ENCODE measurements at places on chromosomes 12 and 14.
A peak's percentile ranks its signal among the peaks of the same experiment; 100 is the strongest.

DNA sequence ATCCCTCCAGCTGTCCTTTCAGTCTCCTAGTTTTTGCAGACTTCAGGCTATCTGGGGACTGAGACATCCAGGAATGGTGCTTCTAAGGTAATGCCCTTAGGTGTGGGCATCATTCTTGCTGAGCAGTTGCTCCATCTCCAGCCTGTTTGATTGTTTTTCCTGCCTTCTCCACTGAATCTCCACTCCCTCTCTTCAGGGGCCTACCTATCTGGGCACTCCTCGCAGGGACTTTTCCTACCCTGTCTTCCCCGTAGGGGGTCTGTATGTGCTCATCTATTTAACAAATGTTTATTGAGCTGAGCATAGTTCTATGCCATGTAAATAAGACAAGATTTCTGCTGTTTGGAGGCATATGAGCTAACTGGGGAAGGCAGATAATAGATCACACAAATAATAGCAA, 2.5 kb downstream of the FITM1 start:
- DNase-seq: no peak

GRCh38 chr12:78189656-78190055, 359.0 kb downstream of the NAV3 start:
- DNase-seq: no peak

DNA sequence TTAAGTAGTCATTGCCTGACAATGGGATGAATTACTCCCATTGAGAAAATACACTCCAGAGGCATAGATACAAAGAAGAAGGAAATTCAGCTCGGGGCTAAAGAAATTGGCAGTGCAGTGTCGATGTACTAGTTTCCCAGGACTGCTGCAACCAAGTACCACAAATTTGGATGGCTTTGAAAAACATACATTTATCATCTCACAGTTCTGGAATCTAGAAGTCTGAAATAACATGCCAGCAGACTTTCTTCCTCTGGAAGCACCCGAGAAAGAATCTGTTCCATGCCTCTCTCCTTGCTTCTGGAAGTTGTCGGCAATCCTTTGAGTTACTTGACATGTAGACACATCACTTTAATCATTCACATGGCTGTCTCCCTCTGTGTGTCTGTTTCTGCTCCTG, 101.9 kb downstream of the TMTC3 start:
- no peak for DNase-seq

- peak; percentile 94 for DNase-seq
Measured at GRCh38 chr14:93184391-93185348, at the start of the genes LYSET and MOAP1. TSS of gene LYSET (plus strand) at chr14:93185317. CDS start at chr14:93185406, 89 bp downstream. TSS of gene MOAP1 (minus strand) at chr14:93184897. CDS start at chr14:93184242, 655 bp downstream.

GRCh38 chr12:51244269-51244668, 5.6 kb downstream of the DAZAP2 start:
- DNase-seq: no peak

DNA sequence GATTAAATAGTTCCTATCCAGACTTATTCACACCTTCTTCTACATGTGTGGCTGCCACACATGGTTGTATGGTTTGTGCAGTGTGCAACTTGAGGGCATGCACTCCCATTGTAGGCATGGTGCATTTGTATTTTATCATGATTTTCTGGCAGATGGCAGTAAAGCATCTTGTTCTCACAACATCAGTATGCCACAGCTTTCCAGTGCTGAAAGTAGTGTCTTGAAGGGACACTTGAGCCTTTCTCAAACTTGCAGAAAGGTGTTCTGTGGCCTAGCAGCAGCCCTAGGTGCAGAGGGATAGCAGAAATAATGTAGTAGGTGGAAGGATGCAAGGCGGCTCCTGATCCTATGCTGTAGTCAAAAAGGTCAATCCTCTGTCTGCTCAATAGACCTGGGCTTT, 72.9 kb downstream of the LMNTD1 start:
- DNase-seq: no peak

DNA sequence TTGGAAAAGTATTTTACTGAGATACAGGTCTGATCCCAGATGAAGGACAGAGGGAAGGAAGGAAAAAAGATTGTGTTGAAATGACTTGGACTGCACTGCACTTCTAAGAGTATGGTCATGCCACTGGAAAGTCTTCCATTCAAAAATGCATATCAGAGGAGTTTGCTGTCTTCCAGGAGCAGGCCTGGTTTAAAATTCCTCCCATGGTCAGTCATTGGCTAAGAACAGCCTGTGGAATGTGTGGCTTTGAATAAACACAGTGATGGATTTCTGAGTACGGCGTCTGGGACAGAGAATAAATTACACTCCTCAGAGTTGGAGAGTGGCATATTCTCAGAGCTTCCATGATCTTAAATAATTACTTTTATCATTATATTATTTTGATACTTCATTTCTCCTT, 245.8 kb upstream of the PDZRN4 start:
- DNase-seq: no peak

GRCh38 chr14:84129941-84130340, 1400.0 kb upstream of the FLRT2 start:
- DNase-seq: no peak

GRCh38 chr14:55874785-55875184, 243.4 kb upstream of the PELI2 start:
- DNase-seq: no peak

DNA sequence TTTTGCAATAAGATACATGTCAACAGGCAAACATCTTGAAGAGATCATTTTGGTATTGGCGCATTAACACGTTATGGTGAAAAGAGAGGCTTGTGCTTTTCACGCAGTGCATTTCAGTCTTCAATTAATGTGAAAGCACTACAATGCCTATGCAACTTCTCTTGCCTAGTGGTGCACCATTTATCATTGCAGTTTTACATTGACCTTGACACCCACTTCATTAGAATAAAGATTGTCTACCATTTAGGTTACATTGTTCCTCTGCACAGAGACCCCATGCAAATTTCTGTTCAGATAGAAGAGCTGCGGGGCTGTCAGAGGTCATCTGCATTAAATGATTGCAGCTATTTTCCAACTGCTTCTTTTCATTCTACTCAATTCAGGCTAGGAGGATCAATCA, 212.2 kb upstream of the NPAS3 start:
- no peak for DNase-seq

DNA sequence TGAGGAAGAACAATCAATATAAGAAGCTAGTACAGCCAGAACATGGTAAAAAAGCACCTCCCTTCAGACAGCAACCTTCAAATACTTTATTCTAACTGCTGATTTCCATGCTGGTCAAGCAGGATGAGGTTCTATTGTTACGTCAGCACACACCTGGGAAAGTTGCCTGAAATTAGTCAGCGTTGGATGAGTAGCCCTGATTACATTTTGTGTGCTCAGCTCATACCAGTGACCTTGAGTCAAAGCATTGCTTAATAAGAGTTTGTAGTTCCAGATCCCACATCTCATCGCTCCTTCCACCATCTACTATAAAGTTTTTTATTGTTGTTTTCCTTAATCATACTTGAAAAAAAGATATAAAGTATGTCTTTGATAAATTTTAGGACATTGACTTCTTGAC, 361.5 kb downstream of the EGLN3 start:
- no peak for DNase-seq

- DNase-seq: no peak
Measured at GRCh38 chr14:70698288-70698687, 56.6 kb downstream of the TTC9 start.

- peak; percentile 53 for DNase-seq
Measured at GRCh38 chr12:19398376-19399363, 40.6 kb upstream of the AEBP2 start.

DNA sequence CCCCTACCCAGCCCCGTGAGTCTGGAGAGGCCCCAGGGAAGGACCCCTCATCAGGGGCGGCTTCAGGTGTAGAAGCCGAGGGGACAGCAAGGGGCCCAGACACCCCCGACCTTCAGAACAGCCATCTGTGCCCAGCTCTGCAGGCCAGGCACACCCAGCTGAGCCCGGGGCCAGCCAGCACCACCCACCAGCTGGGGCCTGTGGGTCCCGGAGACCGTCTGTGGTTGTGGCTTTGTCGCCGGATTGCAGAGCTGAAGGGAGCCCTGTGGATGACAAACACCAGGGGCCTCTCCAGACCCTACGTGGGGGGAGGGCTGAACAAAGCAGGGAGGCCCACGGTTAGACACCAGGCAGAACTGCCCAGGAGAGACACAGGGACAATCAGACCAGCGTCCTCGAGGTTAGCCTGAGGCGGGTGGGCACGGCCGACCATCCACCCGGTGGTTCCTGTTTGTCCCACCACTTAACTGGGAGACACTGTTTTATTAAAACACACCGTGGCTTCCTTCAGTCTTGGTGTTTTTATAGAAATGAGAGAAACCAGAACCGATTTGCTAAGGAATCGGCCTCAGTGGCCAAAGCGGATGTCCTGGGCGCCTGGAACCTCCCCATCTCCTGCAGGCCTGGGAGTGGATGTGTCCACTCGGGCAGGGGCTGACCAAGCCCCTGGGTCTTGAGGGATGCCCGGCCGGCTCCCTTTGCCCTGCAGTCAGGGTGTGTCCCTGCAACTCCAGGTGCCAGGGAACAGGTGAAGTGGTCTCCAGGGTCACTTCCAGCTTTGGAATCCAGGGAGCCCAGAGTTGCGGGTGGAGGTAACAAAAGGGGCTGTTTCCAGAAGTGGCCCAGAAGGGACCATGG, 10.0 kb downstream of the C14orf180 start:
- DNase-seq: no peak

DNA sequence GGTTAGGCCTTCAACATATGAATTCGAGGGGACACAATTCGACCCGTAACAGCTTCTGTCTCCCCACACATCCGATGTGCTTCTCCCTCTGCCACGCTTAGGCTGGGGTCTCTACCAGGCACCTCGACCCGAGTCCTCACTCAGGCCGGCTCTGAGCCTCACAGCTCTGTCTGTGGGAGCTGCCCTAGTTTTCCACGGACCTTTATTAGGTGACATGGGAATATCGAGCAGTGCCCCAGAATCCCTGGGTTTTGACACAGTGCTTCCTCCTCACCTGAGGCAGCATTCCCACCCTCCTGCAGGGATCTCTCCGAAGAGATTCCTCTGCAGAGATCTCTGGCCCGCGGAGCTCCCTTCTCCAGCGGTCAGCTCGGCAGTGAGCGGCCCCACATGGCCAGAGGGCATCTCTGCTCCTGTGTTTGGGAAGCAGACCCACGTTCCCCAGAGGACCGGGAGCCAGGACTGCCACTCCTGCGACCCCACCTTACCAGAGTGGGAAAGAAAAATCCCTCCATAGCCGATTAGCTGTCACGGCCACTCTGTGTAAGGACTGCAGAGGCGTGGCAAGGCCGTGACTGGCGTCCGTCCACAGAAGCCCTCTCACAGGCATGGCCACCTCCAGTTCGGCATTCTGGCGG, 21.2 kb downstream of the ZBTB42 start:
- DNase-seq: no peak

DNA sequence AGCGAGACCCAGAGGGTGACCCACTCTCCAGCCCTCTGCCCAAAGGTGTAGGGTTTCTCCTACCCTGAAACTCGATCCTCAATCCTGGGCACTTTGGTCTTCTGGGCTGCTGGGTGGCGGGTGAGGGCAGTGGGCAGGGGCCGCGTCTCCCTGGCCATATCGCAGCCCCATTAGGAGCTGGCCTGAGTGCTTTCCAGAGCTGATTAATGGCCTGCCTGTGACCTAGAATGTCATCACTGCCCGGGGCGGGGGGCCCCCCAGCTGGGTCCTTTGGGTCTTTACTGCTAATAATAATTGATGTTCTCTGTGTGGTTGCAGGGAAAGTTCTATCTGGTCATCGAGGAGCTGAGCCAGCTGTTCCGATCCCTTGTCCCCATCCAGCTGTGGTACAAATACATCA, 47.8 kb downstream of the HRK start:
- no peak for DNase-seq

- no peak for DNase-seq
Measured at GRCh38 chr12:118327391-118327790, 45.3 kb downstream of the TAOK3 start.

DNA sequence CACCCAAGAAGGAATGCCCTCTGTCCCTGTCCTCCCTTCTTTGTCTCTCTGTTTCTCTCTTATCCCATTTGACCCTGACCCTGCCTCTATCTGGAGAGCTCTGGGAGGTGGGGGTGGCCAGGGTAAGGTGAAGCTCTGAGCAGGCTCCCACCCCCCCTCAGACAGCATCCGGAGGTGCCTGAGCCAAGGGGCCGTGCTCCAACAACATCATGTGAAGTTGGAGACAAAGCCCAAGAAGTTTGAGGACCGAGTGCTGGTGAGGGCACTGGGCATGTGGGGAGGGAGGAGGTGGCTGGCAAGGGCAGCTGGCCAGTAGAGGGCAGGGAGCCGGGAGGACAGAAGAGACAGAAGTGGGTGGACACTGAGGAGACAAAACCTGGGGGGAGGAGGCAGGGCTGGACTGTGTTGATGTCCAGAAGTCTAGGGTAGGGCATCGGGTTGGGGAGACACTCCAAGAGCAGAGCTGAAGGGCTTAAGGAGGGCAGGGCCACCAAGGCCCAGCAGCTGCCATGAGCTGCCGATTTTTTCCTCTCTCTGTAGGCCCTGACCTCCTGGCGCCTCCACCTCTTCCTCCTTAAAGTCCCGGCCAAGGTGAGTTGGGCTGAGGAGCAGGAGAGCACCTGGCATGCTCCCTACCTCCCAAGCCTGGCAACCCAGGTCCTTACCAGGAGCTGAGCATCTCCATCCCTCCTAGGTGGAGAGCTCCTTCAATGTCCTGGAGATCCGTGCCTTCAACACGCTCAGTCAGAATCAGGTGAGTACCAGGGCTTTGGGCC, 1.9 kb downstream of the CARMIL3 start:
- DNase-seq: peak; percentile 49

GRCh38 chr12:84994426-84994825, 41.7 kb downstream of the TSPAN19 start:
- DNase-seq: no peak

DNA sequence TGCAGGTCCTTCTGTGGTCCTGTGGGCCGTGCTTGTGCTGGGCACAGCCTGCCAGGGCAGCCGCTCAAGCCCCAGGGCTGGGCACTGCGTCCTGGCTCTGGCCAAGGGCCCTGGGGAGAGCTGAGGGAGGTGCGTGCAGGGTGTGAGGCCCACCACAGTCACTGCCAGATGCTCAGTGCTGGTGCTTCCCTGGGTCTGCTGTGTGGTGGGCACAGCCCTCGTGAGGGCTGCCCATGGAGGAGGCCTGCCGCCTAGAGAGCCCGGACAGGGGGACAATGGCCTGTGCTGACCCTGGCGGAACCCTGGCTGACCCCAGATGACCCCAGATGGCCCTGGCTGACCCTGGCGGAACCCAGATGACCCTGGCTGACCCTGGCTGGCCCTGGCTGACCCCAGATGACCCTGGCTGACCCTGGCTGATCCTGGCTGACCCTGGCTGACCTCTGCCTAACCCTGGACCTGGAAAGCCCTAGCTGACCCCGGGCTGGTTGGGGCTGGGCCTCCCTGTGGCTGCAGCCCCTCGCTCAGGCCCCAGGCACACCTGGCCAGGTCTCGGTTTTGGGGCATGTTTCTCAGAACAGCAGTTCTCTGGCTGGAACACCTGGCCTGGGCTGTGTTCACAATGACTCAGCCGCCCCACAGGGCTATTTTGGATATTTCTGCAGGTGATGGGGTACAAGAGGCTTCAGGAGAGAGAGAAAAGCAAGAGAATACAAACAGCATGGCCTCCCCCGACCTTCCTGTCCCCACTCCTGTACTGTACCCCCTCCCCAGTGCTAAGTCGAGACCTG, 55.4 kb downstream of the TMEM121 start:
- peak; percentile 53 for DNase-seq

All from suprapubic skin (tissue), 4 donors.